Stimulated activated CD4-positive, alpha-beta T cell treated with anti-CD3 and anti-CD28 coated beads, Interleukin-4, amount 100 ng/mL, for 24 hours (primary cell): ENCODE measurements at places on chromosomes 12 and 14.

DNA sequence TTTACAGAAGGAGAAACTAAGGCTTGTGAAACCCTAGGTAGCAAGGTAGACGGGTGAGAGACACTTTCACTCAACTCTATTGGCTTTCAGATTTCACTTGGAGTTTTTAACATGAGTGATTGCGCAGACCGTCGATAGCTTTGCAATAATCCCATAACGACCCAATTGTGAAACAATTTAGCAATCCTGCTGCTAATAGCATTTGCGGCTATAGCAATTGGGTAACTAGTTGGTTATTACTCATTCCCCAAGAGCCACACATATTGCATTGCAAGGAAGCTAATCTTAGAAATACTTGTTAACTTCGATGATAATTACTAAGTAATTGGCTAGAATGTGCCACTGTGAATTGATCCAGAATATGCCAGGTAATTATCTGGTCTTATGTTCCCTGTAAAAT, 159.9 kb upstream of the NOS1 start:
- DNase-seq, result no peak

DNA sequence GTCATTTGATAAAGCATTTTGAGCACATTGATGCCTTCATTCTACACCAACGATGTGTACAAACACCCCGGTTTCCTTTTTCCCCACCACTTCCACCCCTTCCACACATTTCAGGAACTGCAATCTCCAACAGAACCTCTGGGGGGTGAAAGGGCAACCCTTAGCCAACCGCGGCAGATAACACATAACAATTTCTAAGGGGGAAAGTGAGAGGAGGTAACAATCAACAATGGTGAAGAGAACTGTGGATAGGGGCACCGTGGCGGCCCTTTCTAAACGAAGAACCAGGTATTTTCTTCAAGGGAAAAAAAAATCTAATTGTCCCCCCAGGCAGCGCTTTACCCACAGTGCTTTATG, 1.1 kb downstream of the KITLG start:
- DNase-seq, result no peak

GRCh38 chr12:52815676-52816588, 2.0 kb upstream of the KRT4 start:
- no peak for DNase-seq

- DNase-seq, result peak; percentile 71
Observed at GRCh38 chr12:95548539-95549391, 2.5 kb downstream of the USP44 start.

- no peak for DNase-seq
Observed at GRCh38 chr14:20969336-20969735, 14.0 kb downstream of the RNASE2 start.

DNA sequence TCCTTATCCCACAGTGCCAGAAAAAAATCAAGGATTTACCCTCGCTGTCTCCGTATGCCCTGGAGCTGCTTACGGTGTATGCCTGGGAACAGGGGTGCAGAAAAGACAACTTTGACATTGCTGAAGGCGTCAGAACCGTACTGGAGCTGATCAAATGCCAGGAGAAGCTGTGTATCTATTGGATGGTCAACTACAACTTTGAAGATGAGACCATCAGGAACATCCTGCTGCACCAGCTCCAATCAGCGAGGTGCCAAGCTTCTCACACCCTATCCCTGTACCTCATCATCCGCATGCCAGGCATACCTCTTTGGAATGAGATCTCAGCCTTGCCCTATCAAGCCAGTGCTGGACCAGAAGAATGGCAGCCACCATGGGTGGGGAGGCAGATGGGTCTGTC, 19.2 kb downstream of the OAS2 start:
- no peak for DNase-seq

GRCh38 chr14:31970744-31971143, 106.4 kb upstream of the ARHGAP5 start:
- DNase-seq, result no peak

DNA sequence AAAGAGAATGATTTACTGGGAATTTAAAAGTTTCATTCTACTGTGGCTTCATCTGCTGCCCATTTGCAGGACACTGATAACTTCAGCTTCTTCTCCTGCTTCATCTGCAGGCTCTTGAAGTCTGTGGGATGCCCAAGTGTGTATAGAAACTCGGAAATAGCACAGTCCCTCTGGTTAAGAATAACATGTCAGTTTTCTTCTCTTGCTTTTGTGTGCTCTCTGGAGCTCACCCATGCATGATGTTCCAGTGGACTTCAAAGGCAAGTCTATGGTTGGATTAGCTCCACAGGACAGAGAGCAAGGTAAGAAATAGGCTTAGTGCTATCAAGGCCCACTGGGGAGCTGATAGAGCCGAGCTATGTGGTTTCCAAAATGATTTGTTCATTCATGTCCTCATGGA, 13.7 kb downstream of the RMST start:
- DNase-seq, result no peak

DNA sequence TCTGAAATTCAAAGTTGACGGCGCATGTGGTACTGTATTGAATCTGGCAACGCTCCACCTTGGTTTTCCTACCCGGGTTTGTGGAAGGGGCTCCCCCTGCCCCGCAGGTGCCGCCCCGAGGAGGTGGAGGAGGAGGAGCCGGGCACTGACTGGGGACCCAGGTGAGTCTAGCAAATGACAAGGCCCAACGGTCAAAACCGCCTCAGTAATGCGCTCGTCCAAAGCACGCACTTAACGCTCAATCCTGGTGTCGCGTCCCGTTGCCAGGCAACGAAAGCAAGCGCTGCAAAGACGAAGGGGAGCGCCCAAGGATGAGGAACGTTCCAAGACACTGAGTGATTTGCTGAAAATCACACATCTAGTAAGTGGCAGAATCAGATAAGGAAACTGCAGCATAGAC, 24.0 kb upstream of the CLEC4E start:
- no peak for DNase-seq

GRCh38 chr12:80044694-80045046, 54.7 kb upstream of the OTOGL start:
- no peak for DNase-seq

DNA sequence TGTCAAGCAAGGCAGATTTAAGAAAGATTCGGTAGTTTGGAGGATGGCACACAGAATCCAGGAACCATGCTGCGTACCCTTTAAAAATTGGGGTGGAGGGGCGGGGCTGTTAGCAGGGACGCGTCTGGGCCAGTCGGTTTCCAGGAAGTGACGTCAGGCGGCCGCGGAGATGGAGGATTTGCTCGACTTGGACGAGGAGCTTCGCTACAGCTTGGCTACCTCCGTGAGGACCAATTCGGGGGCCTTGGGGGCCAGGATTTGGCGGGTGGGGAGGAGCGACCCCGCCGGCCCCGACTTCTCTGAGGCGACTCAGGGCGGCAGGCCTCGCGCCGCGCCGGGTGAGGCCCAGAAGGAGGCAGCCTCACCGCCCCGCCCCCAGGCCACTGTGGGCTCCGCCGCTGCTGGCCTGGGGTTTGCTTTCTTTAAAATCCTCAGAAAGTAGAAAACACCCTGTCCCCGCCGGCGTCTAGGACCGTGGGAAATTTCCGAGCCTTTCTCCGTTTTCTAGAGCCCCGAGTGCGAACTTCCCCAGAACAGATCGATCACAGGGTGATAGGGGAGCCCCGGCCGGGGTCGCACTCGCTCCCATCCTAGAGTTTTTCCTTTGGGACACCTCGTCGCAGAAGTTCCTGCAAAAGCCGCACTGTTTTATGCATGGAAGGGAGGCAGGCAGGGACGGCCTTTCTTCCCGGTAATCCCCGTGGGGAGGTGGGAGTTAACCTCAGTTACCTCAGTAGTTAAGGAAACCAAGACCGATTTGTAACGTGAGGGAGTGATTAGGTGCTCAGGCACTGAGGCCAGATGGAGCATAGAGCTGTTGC, at the start of gene IFT43:
Gene IFT43 (plus strand): TSS at position 146 of the 821 bp plus-strand sequence. CDS start 24 bp downstream, at position 170.
- peak; percentile 93 for DNase-seq

GRCh38 chr12:6213969-6214368, 13.8 kb downstream of the CD9 start:
- no peak for DNase-seq

- DNase-seq, result no peak
Observed at GRCh38 chr14:75602503-75602902, 24.1 kb downstream of the FLVCR2 start.

- no peak for DNase-seq
Observed at GRCh38 chr12:69919495-69919894, 94.5 kb downstream of the MYRFL start.

DNA sequence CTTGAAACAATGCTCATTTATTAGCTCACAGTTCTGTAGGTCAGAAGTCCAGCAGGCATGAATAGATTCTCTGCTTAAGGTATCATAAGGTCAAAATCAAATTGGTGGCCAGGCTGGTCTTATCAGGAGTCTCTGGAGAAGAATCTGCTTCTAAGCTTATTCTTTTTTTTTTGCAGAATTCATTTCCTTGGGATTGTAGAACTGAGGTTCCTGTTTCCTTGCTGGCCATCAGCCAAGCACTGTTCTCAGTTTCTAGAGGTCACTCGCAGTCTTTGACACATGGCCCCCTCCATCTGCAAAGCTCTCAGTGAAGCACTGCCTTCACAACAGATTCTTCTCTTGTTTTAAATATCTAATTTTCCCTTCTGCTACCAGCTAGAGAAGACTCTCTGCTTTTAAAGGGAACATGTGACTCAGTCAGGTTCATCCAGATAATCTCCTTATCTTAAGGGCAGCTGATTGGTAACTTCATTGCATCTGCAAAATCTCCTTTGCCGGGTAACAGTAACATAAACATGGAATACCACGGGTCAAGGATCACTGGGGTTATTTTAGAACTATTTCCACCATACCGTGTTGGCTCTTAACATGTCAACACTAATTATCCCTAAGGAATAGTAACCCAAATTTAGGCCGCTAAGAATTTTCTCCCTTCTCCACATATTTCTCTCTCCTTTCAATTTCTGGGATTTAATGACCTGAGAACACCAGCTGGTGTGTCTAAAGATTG, 25.3 kb downstream of the RHOJ start:
- no peak for DNase-seq

DNA sequence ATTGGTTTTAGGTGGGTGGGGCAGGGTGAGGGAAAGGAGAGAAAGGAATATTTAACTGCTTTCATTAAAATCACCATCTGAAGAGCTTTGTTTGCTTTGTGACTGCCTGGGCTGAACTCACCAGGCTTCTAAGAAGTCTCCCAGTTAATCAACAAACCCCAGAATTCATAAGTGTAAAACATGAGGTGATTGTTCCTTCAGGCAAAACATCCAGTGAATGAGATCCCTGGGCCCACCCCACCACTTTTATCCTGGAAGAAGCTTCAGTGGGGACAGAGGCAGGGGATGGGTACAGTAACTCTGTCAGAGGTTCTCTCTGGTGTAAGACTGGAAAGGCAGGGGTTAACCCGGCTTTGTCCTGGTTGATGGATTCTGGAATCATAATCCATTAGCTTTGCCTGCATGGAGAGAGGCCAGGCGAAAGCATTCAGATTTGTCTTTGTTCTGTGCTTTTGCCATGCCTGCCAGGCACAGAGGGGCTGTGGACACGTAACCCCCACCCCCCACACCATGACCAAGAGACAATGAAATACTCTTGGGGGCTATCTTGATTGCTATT, 16.7 kb downstream of the PDE1B start:
- DNase-seq, result no peak

GRCh38 chr14:51208982-51209381, 31.1 kb upstream of the TMX1 start:
- DNase-seq, result no peak

DNA sequence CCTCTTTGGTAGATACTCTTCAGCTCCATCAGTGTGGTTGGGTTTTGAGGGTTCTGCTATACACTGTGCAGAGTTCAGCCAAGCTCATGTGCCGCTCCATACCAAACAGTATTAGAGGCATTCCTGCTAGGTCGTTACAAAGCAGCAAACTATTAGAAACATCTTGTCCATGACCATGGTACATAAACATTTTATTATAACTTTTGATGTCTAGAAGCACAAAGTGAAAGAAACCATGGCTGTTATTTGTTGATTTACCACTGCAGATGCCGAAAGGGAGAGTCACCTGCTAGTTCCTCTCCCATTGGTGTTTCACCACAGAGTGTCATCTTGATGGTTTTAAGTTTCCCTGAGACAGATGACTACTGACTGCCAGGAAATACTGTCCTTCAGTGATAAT, 242.0 kb downstream of the ADAMTS20 start:
- no peak for DNase-seq

DNA sequence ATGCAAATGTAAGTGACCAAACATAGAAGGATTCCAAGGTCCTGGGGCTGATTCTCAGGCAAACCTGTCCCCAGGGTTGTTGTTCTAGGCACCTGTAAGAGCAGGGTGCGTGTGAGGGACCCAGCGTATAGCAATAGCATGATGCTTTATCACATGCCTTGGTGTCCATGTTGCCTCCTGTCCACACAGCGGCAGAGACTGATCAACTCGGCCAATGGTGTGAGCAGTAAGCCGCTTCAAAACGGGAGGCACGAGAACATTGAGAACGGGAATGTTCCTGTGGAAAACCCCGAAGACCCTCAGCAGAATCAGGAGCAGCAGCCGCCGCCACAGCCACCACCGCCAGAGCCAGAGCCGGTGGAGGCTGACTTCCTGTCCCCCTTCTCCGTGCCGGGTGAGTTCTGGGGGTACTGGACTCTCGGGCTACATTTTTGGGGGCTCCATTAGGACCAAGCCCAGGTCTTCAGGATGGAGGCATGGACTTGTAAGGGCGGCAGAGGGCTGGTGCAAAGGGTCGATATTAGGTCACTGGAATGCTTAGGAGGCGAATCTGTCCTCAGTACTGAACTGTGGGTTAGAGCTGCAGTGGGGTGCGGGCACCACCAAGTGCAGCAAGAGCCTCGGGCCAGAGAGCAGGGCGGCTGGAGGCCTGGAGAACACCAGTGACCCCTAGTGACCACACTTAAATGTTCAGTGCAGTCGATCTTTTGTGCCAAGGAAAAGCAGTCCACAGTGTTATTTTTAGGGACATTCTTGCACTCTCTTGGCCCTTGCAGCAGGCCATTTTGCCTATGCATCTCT, 57.2 kb upstream of the RIN3 start:
- no peak for DNase-seq

GRCh38 chr12:82120901-82121300, 237.3 kb downstream of the CCDC59 start:
- no peak for DNase-seq

GRCh38 chr12:68953536-68953935, 20.6 kb upstream of the CPM start:
- DNase-seq, result no peak

- DNase-seq, result no peak
Observed at GRCh38 chr14:39339003-39339402, 93.2 kb downstream of the FBXO33 start.

DNA sequence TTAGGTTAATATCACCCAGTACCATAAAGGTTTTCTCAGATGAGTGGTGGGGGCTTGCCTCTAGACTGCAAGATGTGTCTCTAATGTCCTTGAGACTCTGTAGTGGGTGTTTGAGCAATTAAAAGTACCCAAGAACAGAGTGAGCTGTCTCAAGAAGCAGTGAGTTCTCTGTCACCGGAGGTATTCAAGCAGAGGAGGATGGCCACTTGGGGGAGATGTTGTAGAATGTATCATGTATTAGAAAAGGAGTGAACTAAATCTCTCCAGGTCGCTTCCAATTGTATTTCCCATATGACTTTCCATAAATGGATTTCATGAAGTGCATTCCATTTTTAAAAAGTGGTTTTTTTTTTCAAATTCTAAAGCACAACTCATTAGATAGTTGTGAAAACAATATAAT, 35.0 kb downstream of the SLC17A8 start:
- DNase-seq, result no peak

GRCh38 chr14:100606687-100607610, 19.7 kb upstream of the BEGAIN start:
- no peak for DNase-seq
